ENCODE measurements at places on chromosomes 12 and 14. TPM values are rescaled to one million over a fixed set of nuclear protein-coding genes. Genes with fewer than 3 reads are reported as not detected.

DNA sequence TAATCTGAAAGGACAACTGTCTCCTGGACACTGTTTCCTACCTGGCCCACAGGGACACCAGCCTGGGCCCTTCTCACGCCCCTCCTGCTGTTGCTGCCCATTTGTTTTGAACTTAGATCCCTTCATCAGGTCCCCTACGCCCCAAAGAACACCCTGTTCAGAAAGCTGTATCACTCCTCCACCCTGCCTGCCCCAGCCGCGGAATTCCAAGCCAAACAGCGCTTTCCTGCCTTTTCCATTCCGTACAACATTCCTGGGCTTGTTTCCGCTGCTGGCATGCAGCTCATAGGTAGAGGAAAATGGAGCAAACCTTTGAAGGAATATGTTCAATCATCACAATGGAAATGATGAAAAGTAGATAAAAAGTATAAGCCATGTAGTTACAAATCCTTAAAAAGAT, 12.8 kb upstream of the GSG1 start:
- no peak for DNase-seq

- no peak for DNase-seq
These were observed 19.8 kb downstream of the XRCC3 start for GRCh38 chr14:103695296-103696069.

GRCh38 chr12:114690267-114691135, 6.5 kb upstream of the TBX3 start:
- DNase-seq: no peak

DNA sequence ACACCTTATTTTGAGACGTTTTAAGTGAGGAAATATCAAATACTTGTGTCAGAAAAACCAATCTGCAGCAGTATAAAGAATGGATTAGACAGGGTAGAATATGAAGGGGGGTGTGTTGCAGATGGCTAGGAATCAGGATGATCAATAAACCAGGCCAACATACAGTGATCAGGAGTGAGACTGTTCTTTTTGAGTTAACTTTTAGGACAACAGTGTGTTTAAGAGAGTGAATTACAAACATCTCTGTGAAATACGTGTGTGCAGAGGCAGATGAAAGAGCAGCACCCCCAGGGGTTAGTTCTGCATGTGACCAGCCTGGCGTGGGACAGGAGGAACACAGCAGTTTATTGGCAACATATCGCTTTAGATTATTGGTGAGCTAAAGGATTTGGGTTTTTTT, 10.6 kb upstream of the NRDE2 start:
- no peak for DNase-seq

DNA sequence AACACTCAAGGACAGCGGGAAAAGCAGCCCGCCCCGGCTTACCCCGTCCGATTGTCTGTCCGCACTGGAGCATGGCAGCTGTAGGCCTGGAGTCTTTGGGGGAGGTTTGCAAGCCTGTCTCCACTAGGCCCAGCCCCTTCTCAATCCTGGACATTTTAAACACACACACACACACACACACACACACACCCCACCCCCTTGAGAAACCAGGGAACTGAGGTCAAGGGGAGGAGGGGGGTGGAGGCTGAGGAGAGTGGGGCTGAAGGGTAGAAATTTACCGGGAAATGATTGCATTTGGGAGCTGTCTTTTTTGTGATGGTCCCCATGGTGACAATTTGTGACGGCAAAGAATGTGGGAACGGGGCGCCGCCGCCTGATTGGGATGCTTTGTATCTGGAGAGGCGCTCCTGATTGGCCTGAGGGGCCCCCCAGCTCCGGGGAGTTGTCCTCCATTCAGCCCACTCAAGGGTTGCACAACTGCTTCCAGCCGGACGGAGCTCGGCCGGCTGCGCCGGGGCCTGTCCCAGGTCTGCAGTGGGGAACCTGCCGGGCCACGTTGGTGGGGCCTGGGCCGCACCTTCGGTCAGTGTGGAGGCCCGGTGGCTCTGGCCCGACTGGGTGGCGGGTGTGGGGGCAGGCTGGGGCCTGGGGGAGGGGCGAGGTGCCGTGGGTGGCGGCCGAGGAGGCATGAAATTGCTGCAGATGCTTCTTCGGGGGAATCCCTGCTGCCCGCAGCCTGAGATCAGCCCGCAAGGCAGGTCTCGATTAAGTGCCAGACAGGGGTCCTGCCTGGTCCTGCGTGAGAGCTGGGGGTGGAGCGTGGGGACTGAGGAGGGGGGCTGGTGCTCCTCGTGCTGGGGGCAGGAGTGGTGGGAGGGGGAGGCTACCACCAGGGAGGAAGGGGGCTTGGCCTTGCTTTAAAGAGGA, at the start of gene FAM181A:
TSS of gene FAM181A (plus strand) at position 472 of the 927 bp plus-strand sequence. CDS start 942 bp downstream, outside the sequence.
- no peak for DNase-seq

HCAR2 gene
- total RNA-seq: 0.13 TPM

- DNase-seq: peak; percentile 86
These were observed 21.3 kb downstream of the FKBP11 start for GRCh38 chr12:48903982-48904411.

DNA sequence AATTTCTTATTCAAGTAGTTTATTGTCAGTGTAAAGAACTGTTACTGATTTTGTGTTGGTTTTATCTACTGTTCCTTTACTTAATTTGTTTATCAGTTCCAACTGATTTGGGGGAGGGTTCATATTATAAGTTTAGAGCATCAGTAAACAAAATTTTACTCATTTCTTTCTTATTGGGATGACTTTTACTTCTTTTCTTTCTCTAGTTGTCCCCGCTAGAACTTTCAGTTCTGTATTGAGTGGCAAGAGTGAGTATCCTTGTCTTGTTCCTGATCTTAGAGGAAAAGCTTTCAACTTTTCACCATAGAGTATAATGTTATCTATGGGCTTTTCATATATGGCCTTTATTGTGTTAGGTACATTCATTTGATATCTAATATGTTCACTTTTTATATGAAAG, 584.1 kb downstream of the LRFN5 start:
- no peak for DNase-seq

GRCh38 chr12:124704619-124705018, 137.2 kb upstream of the NCOR2 start:
- DNase-seq: no peak

DNA sequence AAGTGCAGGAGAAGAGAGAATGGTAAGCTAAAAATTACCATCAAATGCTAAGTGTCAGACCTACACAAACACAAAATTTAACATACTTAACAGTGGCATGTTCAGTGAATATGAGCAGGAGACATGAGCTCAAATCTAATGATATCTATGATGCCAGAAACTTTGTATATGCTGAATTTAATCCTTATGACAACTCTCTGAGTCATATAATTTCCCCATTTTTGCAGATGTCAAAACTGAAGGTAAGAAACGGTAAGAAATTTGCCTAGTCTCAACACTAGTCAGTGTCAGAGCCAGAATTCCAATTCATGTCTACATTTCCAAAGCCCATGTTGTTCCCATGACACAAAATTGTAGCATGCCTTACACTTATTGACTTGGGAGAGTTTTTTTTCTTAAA, 375.8 kb downstream of the APAF1 start:
- DNase-seq: no peak

AKAP5 gene
- total RNA-seq: 0.51 TPM

DNA sequence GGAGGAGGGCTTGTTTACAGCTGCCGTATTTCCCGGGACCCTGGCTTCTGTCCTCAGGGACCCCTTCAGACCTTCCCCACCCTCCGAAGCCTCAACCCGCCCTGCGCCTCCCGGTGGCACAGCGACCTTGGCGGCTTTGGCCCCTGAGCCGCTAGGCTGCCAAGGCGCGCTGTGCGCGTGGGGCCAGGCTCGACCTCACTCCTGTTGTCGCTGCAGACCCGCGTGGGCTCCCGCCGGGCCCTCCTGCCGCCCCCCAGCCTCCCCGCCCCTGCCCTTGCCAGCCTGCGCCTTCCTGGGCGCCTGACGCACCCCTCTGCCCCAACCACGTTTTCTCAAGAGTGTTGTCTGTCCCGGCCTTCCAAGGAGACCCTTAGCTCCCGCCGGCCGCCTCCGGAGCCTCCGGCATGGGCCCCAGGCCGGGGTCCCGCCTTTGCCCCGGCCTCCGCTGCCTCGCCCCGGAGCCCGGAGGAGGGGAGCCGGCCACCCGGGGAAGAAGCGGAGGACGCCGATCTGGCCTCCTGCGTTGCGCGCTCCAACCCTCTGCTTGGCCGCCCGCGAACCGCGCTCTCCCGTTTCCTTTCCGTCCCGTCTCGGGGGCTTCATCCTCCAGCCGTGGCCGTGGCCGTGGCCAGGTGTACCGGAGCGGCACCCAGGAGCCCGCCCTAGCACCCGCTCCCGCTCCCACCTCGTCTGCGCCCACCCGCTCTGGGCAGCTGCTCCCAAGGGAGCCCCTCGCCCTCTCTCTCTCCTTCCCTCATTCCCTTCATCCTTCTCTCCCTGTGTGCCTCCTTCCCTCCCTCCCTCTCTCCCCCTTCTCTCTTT, 19.9 kb downstream of the PPP2R5C start:
- DNase-seq: no peak

- DNase-seq: no peak
These were observed 34.1 kb downstream of the CCDC85C start for GRCh38 chr14:99569725-99570543.

GRCh38 chr12:6970096-6970527, 352 bp downstream of the PHB2 start:
- DNase-seq: no peak

DNA sequence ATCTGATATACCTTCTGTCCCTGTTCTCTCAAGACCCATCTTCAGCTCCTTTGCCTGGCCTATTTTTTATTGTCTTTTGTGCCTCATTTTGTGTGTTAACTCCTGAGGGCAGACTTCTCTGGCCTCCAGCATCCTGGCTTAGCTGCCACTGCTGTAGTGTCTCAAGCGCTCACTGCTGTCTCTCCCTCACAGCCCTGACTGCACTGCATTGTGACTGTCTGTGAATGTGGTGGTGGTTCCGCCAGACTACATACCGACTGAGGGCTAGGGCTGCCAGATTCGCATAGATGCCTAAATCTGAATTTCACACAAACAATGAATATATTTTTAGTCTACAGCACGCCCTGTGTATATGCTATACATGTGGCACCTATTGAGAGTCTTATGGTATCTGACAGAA, 1088.9 kb upstream of the TMEM132C start:
- DNase-seq: no peak

OR4E1 gene
- not detected for total RNA-seq

DNA sequence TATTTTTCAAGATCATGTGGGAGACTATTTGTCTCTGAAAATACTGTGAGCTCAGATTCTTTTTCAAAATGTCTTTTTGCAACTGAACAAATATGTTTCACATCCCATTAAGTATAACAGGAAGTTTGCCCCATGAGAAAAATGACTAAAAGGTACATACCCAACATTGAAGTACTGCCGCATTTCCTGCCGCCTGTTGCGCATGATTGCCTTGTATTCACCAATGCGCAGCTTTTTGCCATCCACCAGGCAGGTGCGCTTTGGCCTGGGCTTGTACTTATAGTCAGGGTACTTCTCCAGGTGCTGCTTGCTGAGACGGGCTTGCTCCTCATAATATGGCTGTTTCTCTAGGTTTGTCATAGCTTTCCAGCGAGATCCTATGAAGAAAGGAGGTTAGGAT, 413.2 kb downstream of the SOX5 start:
- DNase-seq: no peak

ARID2 gene
- 21.0 TPM for total RNA-seq

DNA sequence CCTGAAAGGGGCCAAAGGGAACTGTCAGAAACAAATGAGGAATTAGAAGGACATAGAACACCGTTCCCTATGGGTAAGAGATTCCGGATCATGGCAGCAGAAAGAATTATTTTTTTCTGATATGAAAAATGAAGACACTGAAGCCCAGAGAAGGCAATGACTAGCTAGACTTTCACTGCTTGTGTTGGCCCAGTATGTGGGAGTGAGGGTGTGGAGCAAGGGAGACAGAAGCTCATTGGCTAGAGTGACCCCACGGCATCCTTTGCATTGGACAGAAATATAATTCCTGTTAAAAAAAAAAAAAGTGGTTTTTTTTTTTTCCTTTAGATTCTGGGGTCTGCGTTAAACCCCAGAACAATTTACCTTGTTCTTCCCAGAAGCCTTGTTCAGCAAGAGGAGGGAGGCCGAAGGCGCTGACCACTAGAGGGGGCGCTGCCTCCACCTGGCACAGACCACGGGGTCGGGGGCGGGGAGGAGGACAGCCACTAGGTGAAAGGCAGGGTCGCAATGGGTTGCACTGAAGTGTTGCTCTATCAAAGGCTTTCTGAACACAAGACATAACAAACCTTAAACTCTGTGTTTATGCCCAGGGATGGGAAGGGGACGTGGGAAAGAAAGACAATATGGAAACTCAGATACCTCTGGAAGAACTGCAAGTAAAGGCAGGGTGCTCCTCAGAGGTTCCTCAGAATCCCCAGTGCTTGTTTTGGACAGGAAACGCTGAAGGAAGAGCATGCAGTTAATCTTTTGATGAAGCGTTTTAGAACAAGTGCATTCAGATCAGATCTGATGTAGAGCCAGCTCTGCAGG, 156.8 kb downstream of the KCNA5 start:
- peak; percentile 65 for DNase-seq

DNA sequence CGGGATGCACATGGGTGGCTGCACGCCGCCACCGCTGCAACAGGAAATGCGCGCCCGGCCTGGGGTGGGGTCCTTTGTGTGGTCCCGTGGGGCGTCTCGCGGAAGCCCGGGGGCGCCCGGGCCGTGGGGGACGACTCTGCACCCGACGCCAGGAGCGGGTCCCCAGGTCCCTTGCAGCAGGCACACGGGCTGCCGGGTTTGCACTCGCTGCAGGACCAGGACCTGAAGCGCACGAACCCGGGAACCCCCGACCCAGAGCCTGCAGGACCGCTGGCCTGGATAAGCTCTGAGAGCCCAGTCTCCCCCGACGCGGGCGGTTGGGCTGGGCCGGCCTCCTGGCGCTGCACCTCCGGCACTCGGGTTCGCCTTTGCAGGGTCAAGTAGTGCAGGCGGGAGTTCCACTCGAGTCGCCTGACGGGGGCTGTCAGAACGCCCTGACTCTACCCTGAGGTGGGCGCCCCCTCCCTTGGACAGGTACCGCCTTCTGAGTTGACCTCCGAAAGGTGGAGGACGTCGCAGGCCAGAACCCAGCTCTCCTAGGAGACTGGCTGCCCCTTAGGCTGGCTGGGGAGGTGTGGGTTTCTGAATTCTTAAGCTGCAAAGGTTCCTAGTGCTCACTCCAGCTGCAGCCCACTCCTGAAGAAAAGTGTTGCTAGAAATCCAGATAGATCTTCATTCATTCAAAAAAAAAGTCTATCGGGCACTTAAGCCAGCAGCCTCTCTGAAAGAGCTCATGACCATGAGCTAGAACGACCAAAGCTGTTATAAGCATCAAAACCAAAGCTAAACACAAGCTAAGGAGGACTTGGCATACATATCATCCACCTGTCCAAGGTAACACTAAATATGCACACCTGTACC, 68.0 kb downstream of the RNF34 start:
- DNase-seq: peak; percentile 27

DNA sequence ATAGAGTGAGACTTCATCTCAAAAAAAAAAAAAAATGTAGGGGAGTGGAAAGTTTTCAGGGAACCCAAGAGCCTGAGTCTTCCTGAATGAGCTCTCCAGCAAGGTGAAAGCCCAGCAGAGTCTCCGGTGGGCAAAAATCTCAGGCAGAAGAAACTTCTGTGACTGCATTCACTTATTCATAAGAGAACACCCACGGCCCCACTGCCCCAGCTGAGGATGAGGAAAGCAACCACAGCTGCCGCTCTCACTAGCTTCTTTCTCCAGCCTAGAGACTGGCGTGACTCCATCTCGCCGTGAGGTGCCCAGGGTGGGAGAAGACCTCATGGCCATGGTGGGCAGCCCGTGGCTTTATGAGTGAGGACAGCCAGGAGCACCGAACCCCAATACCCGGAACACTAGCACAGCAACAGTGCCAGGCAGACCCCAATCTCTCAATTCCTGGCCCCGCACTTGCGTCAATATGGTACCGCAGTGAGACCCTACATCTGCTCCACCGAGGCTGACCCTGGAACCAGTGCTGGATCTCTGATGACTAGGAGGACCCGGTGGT, 29.7 kb upstream of the DYNC1H1 start:
- DNase-seq: no peak

SPIC gene
- 0.88 TPM for total RNA-seq

CFAP73 gene
- total RNA-seq: not detected

INSM2 gene
- total RNA-seq: not detected

LALBA gene
- not detected for total RNA-seq
